ENCODE measurements at places on chromosomes 2 and 18.

DNA sequence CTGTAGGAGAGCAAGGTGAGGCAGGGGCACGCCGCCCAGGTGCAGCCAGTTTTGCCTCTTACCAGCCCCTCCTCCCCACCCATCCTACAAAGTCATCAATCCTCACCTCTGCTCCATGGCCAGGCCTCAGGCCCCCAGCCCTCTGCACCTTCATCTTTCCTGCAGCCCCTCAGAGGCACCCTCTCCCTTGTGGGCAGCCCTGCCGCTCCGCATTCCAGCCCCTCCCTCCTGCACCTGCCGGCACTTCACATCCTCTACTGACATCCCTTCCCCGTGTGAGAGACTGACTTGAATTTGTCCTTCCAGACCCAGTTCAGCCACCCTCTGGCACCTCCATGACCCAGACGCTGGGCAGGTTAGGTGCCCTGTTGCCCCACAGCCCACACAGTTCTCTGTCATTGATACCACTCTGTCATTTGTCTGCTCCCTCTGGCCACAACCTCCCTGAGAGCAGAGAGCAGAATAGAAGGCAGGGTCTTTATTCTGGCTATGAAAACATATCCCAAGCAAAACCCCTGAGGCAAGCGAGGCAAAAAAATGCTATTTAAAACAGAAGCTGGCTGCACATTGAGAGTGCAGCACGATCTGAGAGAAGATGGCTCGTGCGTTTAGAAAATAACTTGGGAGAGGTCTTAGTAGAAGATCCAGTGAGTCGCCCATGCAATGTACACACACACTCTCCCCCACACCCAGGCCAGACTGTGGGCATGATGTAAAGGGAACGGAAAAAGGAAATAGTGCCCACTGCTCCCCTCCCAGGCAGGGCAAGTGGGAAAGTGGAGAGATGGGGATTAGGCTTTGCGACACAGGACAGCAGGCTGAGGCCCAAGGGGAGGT is 25.9 kb downstream of the SDC1 start:
- no peak for DNase-seq

GRCh38 chr18:1124495-1124894 is 219.8 kb downstream of the ADCYAP1 start:
- DNase-seq, result no peak

DNA sequence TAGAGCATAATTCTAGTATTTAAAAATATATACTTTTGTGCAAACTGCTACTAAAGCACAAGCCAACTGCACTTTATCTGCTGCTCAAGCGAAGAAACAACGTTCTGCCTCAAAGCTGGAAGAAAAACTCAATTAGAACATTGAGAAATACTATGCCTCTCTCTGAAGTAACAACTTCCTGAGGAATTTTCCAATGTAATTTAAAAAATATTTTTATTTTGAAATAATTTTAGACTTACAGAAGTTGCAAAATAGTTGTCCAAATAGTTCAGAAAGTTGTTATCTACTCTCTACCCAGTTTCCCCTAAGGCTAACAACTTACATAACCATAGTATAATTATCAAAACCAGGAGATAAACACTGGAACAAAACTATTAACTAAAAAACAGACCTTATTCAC is 12.3 kb upstream of the POLI start:
- DNase-seq, result no peak

- DNase-seq, result no peak
Observed at GRCh38 chr2:188610050-188610444, 318.4 kb downstream of the GULP1 start.

DNA sequence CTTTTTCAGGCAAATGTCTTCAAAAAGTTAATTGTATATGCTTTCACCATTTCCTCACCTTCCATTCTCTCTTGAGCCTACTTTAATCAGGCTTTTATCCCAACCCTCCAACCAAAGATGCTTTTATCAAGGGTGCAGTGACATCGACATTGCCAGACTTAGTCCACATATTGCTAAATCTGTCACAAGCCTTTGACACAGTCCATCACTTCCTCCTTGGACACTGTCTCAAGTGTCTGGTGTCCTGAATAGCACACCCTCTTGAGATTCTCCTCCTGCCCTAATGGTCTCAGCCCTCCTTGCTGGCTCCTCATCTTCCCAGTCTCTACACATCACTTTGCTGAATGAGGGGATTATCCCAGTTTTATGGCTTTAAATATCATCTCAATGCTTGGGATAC is 147.5 kb upstream of the SLC39A10 start:
- no peak for DNase-seq

- no peak for DNase-seq
Observed at GRCh38 chr18:24491927-24492834, 31.7 kb downstream of the HRH4 start.
